Right renal cortex interstitium (tissue), 3 donors: ENCODE measurements at places on chromosomes 7 and 10.

DNA sequence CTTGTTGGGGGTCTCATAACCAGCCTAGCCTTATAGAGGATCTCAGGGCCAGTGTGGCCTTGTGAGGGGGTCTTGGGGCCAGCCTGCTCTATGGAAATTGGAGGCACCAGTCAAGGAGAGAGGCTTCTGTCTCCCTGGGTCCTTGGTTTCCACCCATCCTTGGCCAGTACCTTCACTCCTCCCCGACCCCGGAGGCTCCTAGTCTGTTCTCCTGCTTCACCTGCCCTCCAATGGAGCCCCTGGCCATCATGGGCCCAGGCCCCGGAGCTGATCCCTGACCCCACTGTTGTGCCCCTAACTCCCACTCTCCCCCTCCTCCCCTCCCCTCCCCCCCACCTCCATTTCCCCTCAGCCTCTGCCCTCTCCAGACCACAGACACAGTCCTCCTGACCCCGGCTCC, 29.7 kb downstream of the RASGEF1A start:
- no peak for DNase-seq

DNA sequence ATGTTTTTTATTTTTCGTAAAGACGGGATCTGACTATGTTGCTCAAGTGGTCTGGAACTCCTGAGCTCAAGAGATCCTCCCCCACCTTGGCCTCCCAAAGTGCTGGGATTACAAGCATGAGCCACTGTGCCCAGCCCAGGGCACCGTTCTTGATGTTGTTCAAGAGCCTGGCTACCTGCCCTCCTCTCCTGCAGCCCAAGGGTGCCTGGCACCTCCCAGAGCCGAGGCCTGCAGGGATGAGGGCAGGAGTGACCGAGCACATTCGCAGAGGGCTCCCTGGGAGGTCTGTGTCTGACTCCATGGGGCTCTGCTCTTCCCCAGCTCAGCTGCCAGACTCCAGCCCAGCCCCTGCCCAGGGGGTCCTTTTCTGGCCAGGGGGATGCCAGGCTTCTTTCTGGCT, 15.4 kb downstream of the SH2B2 start:
- no peak for DNase-seq

GRCh38 chr7:121272676-121273075, 56.1 kb upstream of the WNT16 start:
- no peak for DNase-seq

DNA sequence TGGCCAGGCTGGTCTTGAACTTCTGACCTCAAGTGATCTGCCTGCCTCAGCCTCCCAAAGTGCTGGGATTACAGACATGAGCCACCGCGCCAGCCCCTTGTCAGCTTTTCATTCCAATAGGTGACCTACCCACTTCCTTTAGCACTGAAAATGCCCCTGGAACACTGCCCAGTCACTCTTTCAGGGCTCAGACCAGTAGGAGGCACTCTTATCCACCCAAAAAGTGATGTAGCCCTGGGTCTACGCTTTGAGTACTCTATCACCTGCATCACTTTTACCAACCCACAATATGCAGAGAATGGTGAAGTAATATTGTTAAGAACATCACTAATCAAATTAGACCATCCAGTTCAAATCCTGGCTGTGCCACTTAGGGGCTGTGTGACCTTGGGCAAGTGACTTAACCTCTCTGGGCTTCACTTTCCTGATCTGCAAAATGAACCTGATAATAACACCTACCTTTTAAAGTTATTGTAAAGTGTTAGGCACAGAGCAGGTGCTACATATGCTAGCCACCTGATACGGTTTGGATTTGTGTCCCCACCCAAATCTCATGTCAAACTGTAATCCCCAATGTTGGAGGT, 5.2 kb downstream of the CALN1 start:
- no peak for DNase-seq

- DNase-seq: no peak
Observed at GRCh38 chr10:118148247-118148646, 101.5 kb upstream of the RAB11FIP2 start.
